ENCODE measurements at places on chromosomes 12 and 14.

GRCh38 chr12:100359822-100360221 lies 2.9 kb downstream of the SLC17A8 start:
- DNase-seq = no peak

DNA sequence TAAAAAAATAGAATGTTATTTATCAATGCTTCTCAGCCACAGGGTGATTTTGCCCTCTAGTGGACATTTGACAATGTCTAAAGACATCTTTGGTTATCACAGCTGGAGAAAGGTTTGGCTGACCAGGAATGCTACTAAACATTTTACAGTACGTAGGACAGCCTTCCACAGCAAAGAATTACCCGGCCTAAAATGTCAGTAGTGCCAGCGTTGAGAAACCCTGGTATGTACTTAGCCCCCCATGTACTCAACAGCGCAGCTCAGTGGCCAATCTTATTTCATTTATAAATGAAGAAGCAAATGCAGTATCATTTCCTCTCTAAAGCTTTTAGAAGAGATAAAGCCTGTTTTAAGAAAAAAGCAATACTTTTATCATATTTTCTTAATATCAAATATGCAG lies 5.8 kb downstream of the MARK3 start:
- peak; percentile 48 for DNase-seq

- no peak for DNase-seq
Measured at GRCh38 chr14:75572104-75572503, 6.3 kb upstream of the FLVCR2 start.

DNA sequence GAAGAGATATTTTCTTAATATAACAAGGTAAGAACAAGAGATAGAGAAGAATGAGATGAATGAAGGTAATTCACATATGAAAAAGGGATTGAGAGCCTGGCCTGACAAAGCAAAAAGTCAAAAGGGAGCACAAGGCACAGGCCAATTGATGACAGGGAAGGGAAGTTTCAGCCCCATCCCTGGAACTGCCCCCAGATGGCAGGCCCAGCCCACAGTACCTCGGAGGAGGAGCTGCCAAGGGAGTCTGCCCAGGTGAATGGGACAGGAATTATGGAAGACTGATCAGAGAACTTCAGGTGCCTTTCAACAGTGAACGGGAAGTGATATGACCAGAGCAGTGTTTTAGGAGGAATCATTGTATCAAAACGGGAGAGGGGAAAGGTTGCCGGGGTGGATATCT lies 15.7 kb downstream of the SNRPF start:
- DNase-seq = no peak

GRCh38 chr12:24062642-24063245 lies 113.3 kb upstream of the SOX5 start:
- no peak for DNase-seq

DNA sequence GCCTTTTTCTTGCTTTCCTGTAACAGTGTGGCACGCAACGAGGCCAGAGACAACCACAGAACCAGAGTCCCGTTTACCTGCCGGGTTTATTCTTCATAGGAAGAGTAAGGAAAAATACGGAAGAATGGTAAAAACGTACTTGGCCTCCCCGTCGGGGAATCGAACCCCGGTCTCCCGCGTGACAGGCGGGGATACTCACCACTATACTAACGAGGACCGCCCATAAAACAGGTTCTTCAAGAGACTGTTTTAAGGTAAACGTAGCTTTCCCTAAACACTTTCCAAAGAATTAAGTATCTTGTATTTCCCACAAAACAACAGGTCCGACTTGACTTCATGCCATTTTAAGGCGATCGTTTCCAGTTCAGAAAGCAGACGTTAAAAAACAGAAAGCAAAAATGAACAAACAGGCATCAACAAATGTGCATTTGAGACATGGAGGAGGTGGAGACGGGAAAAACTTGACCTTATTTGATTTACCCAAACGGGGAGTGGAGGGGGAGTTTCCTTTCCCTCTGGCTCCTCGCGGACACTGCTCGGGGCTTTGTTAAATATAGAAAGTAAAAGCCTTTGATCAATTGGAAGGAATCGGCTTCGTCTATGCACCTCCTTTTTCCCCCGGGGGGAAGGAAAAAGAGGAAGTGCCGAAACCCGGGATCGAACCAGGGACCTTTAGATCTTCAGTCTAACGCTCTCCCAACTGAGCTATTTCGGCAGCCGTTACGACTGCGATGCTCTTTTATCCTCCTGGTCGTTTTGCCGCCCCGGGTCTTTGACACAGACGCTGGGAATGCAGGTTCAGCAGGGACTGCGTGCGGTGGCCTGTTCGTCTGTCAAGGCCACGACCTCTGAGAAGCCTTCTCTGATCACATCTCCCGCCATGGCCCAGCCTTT lies 13.0 kb upstream of the UBC start:
- peak; percentile 96 for DNase-seq

DNA sequence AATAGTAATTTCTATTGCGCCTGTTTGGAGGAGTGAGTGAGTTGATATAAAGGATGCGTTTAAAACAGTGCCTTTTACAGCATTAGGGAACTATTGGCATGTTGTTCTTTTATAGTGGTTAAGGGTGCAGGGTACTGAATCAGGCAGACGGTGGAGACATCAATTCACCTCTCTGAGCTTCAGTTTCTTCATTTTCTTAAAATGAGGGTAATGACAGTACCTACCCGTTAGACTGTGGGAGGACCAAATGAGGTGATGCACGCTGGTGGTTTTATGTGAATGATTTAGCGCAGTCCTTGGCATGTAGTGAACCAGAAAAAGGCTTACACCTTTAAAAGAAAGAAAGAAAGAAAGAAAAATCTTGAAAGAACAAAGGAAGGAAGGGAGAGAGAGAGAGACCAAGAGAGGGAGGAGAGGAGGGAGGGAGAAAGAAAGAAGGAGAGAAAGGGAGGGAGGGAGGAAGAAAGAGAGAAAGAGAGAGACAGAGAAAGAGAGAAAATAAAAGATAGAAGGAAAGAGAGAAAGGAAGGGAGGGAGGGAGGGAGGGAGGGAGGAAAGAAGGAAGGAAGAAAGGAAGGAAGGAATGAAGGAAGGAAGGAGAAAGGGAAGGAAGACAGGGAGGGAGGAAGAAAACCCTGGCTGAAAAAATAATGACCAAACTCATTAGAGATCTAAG lies 22.2 kb upstream of the CCND2 start:
- DNase-seq = peak; percentile 30

DNA sequence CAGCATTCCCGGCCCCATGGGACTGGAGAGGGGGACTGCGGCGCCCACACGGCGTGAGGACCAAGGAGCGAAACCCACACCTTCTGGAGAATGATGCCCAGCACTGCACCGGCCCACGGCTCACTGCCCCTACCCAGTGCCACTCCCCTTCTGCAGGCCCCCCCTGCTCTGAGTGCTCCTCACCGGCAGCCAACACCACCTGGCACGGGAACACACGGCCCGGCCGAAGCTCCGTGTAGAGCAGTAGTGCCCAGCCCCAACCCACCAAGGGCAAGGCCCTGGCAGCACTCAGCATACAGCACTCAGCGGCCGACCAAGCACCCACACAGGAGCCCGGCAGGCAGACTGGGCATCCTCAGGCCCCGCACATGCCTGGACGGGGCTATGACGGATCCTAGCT lies 13.4 kb downstream of the BTBD6 start:
- DNase-seq = no peak

- DNase-seq = no peak
Measured at GRCh38 chr12:62784576-62784975, 150.4 kb downstream of the PPM1H start.

- DNase-seq = no peak
Measured at GRCh38 chr14:51852541-51852940, 7.9 kb upstream of the GNG2 start.

- DNase-seq = no peak
Measured at GRCh38 chr12:2334271-2334670, 281.5 kb downstream of the CACNA1C start.

DNA sequence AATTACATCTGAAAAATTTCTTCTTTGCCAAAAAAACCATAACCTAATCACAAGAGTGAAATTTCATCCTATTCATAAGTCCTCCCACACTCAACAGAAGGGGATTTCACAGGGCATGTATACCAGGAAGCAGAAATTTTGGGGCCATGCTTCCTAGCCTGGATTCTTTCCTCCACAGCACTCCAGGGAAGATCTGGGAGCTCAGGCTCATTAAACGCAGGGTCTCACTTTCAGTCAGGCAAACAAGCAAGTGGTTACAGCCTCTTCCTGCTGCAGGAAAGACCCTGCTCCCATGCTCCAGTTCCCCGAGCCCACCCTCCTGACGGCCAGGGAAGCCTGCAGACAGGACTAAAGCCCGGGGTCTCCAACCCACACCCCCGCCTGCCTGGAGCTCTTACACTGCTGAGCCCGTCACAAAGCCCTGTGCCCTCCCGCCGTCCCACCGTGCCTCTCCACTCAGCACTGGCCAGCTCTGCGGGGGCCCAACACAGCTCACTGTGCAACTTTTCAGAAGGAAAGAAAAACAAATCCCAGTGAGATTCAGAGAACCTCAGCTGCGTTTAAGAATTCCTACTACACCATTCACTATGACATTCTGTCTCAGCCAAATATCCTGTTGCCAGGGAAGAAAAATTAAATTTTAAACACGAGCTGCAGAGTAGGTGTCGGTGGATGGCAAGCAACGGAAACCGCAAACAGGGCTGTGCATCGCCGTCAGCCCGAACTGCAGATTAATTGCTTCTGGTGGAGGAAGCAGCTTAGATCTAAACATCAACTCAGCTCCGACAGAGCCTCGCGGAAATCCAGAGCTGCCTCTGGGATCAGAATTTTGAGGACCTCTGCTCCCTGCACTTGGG lies 106.7 kb upstream of the SFSWAP start:
- DNase-seq = peak; percentile 35

DNA sequence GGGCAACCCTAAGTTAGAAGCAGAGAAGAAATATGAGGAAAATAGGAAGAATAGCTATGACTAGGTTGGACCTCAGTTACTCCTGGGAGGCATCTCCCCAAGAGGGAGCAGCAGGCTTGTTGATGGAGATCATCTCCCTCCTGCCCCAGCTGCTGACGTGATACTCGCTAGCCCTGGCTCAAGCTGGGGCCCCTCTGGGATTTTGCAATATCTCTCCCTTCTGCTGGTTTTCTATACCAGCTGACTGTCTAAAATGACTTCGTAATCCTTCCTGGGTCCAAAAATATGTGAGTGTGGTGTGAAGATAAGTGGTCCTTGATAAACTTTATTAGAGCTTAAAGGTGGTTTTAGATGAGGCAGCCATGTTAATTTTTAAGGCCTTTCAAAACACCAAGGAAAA lies 4.5 kb upstream of the HECTD4 start:
- no peak for DNase-seq

DNA sequence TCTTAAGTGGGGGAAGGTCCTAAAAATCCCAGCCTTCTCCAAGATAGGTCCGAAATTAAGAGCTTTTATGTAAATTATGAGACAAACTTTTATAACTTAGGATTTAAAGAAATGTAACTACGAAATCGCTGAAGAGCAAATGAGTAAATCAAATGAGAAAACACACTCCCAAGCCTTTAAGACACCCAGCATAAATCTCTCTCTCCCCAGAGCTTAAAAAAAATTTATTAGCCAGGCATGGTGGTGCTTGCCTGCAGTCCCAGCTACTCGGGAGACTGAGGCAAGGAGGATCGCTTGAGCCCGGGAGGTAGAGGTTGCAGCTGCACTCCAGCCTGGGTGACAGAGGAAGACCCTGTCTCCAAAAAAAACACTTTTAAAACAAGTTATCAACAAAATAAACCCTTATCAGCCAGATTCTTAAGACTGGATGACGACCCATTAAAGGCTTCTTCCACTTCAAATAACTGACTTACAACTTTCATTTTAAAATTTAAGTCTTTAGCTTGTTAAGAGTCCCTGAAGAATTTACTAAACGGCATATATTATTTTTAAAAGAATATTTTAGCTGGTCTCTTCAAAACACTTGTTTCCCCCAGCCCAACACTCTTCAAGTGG lies 3.2 kb downstream of the PTGES3 start:
- no peak for DNase-seq

DNA sequence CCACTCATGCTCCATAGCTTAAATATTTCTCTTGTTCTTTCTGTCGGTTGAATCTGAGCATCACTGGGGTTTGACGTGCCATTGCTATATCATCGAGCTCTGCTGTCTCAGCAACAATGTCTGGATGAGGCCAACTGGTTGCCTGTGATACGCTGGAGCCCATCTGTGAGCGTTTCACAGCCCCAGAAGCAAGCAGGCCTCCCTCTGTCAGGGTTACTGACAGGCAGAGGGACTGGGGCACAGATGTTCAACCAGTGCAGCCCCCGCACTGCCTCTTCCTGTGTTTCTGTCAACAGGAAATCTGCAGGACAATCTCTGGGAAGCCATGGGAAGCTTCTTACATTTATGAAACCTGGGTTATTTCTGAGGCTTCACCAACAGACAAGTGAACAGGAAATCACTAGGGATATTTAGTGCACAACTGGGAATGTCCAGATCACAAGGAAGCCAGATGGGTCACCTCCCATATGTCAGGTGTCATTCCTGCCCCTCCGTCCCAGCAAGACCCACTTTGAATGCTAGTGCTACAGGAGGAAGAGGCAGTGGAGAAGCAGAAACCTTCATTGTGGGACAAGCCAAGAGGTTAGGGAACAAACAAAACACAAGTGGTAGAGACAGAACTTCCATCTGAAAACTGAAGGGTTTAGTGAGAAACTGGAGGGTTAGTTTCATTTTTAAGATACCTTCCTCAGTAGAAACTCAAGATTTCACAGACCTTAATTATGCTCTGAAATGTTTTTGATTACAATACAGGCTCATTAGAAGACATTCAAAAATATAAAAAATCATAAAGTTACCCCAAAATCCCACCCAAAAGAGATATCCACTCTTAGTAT lies 24.1 kb downstream of the DMAC2L start:
- no peak for DNase-seq

DNA sequence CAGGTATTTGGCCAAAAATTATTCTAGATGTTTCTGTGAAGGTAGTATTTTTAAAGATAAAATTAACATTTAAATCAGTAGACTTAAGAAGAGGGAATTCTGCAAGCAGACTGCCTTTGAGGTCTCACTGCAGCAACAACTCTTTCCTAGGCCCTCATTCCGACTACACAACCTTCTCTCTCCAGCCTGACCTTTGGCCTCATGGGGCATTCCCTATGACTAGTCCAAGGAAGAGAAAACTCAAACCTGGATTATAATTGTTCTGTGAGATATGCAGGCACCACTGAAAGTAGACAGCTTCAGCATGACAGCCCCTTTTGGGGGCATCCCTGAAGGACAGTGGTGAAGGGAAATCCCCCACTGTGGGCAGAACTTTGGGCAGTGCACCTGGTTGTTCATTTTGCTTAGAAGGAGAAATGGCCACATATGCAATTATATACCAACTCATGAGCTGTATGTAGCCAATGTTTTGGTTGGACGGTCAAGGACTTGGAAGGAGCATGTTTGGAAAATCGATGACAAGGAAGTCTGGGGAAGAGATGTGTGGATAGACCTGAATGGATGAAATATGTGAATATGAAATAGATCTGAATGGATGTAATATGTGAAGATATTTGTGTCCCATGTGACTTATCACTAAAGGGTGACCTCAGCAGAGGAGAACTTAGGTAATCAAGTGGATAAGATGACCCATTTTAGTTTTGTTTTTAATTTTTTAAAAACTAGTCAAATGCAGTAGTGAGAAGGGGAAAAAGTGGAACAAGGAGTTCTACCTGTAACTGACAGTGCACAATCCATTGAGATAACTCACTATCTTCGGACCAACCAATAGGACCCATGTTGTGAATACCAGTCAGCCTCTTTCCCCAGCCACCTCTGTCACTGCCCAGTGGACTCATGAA lies 233.3 kb upstream of the FOXN3 start:
- DNase-seq = no peak

GRCh38 chr14:28102001-28102400 lies 664.6 kb upstream of the FOXG1 start:
- DNase-seq = no peak

GRCh38 chr12:125050446-125050845 lies 14.8 kb upstream of the AACS start:
- DNase-seq = no peak

GRCh38 chr14:68513137-68513536 lies 279.7 kb downstream of the ZFP36L1 start:
- DNase-seq = no peak

Data from stimulated activated CD4-positive, alpha-beta T cell treated with anti-CD3 and anti-CD28 coated beads, Interleukin-2, amount 100 ng/mL, for 24 hours (primary cell).